HL-60 (cell line): ENCODE measurements at places on chromosomes 6 and 20.

GRCh38 chr6:166360243-166361076 is 18.1 kb upstream of the SFT2D1 start:
- peak; percentile 86 for DNase-seq

GRCh38 chr6:43297644-43298564 is at the start of gene SLC22A7:
TSS of gene SLC22A7 (plus strand) at chr6:43298260. CDS start at chr6:43298359, 99 bp downstream.
- no peak for DNase-seq

GRCh38 chr6:51386347-51386836 is 567.7 kb downstream of the TFAP2B start:
- DNase-seq: no peak

- DNase-seq: no peak
Measured at GRCh38 chr6:9825526-9825925, 589.3 kb downstream of the TFAP2A start.

DNA sequence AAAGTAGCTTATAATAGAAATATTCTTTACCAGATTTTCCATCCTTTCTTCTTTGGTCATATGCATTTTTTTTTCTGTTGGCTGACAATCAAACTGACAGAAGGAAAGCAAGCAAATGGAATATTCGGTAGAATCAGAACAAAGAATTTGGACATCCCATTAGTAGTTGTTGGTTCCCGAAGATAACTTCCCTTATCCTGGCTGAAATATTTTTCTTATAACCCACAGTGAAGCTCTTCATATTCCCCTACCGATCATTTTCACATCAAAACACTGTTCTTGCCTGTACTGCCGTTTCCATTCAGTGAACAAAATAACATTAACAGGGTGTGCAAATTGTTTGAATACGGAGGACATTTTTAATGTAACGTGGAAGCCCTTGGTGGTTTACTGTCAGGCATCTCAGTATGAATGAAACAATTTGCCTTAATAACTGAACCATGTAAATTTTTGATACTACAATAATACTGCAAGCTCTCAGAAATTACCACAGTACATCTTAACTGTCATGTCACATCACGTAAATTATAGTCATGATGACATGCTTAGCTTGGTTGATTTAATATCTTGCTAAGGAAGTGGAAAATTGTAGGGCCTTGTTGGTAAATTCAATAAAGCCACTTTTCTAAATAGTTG is 311.5 kb downstream of the LAMA2 start:
- DNase-seq: no peak

DNA sequence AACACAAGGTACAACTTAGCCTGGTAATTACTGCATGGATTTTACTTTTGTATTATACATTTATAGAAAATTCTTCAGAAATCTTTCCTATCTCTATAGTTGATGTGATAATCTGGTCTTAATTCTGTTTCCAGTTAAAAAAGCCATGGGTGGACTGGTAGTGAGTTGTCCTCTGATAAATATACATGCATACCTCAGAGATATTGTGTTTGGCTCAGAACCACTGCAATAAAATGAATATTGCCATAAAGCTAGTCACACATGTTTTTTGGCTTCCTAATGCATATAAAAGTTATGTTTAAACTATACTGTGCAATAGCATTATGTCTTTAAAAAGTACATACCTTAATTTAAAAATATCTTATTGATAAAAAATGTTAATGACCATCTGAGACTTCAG is 708.6 kb upstream of the MARCKS start:
- DNase-seq: no peak

GRCh38 chr6:50305660-50306059 is 255.9 kb upstream of the DEFB112 start:
- DNase-seq: peak; percentile 0

DNA sequence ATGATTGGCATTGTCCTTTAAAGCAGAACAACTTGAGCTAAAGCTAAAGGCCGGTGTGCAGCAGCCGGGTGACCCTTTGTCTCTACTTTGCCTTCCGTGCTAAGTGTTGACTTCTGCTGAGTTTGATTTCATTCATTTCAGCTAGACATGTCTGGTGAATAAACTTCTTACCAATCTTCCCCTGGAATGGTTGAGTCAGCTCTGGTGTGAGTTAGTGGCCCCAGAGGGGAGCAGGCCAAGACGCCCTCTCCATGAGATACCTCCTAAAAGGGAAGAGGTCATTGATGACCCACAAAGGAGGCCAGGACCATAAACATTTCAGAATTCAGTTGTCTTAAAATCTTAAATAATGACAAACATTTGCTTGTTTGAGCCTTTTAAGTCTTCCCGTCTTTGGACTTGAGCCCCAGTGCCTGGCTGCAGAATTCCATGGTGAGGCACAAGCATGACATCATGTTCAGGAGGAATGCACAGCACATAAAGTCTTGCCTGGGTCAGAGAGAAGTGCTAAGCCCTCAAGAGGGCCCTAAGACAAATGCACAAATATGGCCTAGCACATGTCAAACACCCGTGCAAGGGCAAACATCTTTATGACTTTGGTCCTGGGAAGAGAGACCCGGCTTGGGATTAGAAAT is 96.3 kb upstream of the NEDD9 start:
- no peak for DNase-seq

DNA sequence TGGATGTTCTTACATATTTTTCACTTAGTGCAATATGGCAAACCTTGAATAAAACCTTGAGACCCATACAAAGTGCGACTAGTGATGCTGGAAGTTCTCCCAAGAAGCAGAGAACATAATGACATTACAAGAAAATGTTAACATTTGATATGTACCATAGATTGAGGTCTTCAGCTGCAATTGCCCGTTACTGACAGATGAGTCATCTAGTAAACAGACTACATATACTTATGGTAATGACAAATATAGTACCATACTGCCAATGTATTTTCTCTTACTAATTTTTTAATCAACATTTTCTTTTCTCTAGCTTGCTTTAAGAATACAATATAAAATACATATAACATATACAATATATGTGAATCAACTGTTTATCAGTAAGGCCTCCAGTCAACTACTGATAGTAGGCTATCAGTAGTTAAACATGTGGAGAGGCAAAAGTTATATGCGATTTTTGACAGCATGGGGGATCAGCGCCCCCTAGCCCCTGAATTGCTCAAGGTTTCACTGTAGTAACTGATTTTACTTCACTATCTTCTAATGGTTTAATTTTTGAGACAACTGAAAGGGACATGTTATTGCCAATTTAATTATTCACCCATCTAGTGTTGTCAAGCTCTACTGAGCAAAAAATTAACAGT is 166.7 kb upstream of the ADGRB3 start:
- DNase-seq: no peak

DNA sequence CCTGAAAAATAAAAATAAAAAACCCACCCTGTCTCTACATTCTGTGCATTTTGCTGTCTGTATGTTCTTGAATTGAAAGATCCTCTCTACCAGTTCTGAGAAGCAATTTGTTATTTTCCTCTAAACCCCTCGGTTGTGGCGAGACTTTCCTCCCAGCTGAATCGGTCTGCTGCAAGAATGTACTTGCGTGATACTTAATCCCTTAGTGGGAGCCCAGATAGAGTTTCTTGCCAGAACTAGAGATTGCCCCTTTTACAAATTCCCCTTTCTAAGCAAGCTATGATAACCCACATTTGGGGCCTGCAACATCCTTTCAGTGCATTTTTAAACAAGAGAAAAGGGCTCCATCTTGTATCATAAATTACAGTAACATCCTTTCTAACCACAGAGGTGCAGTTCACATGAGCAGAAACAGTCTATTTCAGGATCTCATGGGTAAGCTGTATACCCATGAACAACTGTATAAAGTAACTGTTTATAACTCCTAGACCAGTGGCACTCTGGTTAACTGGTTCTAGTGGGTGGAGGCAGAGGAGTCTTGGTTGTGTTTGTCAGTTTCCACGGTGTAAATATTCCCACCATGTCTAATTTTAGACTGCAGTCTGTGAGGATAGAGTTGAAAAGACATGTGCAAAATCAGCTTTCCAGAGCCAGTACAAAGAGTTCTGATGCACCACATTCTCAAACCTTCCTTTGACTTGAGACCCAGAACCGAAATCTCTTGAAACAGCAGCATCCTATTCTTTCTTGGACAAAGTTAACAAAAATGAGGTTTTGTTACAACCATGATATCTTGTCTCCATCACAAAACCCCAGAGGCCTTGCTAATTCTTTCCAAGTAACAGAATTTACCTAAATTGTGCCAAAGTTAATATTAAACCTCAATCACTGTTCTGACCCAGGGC is 113.1 kb upstream of the ZNF217 start:
- DNase-seq: no peak
